ENCODE measurements at places on chromosomes 6 and 20. TPM values are rescaled to one million over a fixed set of nuclear protein-coding genes. Genes with fewer than 3 reads are reported as not detected.

The BTNL2 gene
- 0.18 TPM for polyA plus RNA-seq

The TOP1 gene
- polyA plus RNA-seq, result 78.2 TPM

The FOXS1 gene
- polyA plus RNA-seq, result 4.9 TPM

The KIZ gene
- 38.5 TPM for polyA plus RNA-seq

The SEMG1 gene
- not detected for polyA plus RNA-seq

The TINAG gene
- polyA plus RNA-seq, result 29.7 TPM
